Activated CD4-positive, alpha-beta T cell treated with anti-CD3 and anti-CD28 coated beads, Interleukin-2, amount 10 ng/mL, durations not matched to agents 7 days and 5 days (primary cell): ENCODE measurements at places on chromosomes 5 and 9. TPM values are rescaled to one million over a fixed set of nuclear protein-coding genes. Genes with fewer than 3 reads are reported as not detected.

DNA sequence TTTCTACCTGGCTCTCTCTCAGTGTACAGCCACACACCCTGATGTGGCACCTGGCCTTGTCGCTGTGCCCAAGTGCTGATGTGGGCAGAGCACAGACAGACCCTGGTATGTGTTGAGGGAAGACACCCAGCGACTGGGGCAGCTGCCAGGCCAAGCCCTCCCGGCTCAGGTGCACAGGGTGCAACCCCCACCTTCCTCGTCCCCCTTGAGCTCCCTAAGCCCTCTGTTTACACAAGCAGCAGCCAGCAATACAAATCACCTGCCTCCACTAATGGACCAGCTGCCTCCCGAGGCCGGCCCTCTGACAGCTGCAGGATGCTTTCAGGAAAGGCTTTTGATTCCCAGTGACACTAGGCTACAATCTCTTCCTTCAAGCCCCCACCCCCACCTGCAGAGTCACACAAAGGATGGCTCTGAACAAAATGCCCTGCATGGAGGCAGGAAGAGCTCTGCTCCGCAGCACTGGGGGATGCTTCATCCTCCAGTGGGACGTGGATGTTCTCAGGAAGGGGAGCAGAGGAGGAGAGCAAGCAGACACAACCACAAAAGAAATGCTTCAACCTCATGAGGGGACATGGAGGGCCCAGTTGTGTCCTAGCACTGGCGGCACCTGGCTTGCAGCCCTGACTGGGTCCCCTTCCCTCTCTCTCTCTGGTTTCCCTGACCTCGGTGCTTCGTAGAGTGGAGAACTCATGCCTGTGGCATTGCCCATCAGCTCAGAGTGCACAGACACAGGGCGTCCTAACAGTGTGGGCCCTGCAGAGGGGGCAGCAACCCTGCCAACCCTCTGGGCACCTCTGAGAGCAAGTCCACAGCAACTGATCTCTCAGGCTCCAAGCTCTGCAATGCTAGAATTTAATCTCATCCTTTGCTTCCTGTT, 140.8 kb downstream of the BARX1 start:
- H3K27ac ChIP-seq, result no peak overlapping the region
- no peak for DNase-seq
- H3K27me3 ChIP-seq, result peaks cover 19% of the 10 kb centered on the region
- H3K4me1 ChIP-seq, result no peaks in the 10 kb centered on the region

DNA sequence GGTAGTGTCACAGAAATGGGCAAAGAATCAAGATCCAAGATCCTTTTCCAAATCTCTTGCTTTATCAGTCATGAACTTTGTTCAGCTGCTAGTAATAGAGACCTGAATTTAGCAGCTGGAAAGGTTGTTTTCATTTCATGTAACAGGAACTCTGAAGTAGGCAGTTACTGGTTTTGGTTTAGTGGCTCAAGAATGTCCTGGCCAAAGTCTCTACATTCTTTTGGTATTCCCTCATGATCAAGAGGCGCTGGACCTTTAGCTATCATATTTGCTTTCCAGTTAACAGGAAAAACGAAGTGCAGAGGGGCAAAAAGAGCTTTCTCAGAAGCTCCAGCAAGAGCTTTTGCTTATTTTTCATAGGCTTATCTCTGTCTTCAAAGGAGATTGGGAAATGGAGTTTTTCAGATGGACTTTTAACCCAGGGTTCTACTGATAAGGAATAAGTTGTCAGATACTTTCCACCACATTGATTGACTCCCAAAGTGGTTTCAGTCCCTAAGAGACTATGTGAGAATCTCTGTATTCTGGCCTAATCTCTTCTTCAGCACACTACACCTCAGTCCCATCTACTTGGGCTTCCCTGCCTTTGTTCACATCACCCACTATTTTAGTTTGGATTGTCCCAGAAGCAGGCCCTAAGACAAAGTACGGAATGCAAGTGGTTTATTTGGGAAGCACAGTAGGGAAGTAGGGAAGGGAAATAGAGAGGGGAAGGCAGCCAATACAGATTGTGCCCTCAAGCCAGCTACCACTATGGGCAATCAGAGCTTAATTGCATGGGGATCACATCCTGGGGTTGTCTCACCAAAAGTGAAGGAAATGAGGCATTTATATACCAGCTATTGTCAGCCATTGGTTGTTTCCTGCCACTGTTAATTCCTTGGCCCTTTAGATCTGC, 359.3 kb downstream of the LRRC70 start:
- H3K4me1 ChIP-seq, result no peaks in the 10 kb centered on the region
- H3K4me3 ChIP-seq, result no peak overlapping the region
- no peak overlapping the region for H3K27ac ChIP-seq
- H3K36me3 ChIP-seq, result no peaks in the 10 kb centered on the region

GRCh38 chr5:134503088-134503936, 22.2 kb upstream of the JADE2 start:
- DNase-seq, result peak; percentile 71
- H3K36me3 ChIP-seq, result no peaks in the 10 kb centered on the region
- no peaks in the 10 kb centered on the region for H3K27me3 ChIP-seq
- H3K27ac ChIP-seq, result peak overlapping the region; percentile 96

DNA sequence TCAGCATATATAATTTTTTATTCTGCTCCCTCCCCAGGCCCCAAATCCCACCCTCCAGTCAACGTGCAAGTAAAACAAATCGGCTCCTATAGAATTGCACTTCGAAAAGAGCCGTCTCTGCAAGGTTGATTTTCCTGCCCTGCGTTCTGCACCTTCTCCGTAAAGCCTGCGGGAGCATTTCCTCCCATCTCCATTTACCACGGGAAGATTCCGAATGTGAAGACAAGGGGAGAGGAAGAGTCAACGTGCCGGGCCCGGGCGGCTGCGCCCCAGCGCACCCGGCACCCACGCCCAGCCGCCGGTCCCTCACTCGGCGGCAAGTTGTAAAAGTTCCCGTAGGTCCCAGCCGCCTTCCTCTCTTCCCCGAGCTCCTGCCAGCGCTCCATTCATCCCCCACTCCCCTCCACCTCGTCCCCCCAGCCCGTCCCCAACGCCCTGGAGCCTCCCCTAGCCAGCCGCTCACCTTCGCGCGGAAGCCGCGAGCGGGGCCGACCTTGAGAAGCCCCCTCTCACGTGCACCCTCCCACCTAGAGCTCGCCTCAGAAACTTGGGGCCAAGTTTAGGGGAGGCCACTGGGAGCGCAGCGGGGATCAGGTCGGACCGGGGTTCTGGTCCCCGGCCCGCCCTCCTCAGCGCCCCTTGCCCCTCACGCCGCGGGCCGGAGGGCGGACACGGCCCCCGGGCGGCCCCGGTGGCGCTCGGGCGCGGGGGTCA, 431 bp downstream of the BNC2 start:
- H3K27me3 ChIP-seq, result peaks cover 48% of the 10 kb centered on the region
- peaks cover 5% of the 10 kb centered on the region for H3K4me1 ChIP-seq
- no peak overlapping the region for H3K4me3 ChIP-seq
- no peak for DNase-seq
- no peaks in the 10 kb centered on the region for H3K36me3 ChIP-seq

- no peaks in the 10 kb centered on the region for H3K27me3 ChIP-seq
- H3K4me1 ChIP-seq, result no peaks in the 10 kb centered on the region
- no peak overlapping the region for H3K27ac ChIP-seq
- no peaks in the 10 kb centered on the region for H3K36me3 ChIP-seq
- DNase-seq, result no peak
Observed at GRCh38 chr9:79215821-79216220, 355.9 kb upstream of the TLE4 start.

GRCh38 chr9:132647806-132648205, 22.0 kb downstream of the DDX31 start:
- no peak overlapping the region for H3K4me3 ChIP-seq
- H3K4me1 ChIP-seq, result no peaks in the 10 kb centered on the region
- H3K27me3 ChIP-seq, result no peaks in the 10 kb centered on the region
- DNase-seq, result no peak

- H3K4me1 ChIP-seq, result peaks cover 4% of the 10 kb centered on the region
- DNase-seq, result no peak
- no peak overlapping the region for H3K27ac ChIP-seq
- no peaks in the 10 kb centered on the region for H3K36me3 ChIP-seq
- H3K4me3 ChIP-seq, result no peak overlapping the region
- peaks cover 2% of the 10 kb centered on the region for H3K27me3 ChIP-seq
Observed at GRCh38 chr5:111851631-111852548, 94.9 kb upstream of the NREP start.

DNA sequence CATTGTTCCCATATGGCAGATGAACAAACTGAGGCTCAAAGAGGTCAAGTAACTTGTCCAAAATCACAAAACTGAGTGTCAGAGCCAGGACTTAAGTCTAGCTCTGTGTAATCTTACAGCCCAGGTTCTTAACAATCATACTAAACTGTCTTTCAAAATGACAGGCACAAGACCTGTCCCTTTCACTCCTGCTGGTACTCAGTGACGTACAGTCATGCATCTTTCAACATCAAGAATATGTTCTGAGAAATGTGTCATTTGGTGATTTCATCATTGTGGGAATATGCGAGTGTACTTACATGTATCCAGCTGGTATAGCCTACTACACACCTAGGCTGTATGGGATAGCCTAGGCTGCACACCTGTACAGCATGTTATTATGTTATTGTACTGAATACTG, 646.8 kb upstream of the WWC1 start:
- H3K4me3 ChIP-seq, result no peak overlapping the region
- H3K4me1 ChIP-seq, result no peaks in the 10 kb centered on the region
- no peaks in the 10 kb centered on the region for H3K36me3 ChIP-seq
- no peak overlapping the region for H3K27ac ChIP-seq

GRCh38 chr5:124279146-124279876, 467.1 kb downstream of the ZNF608 start:
- no peaks in the 10 kb centered on the region for H3K36me3 ChIP-seq
- H3K27me3 ChIP-seq, result no peaks in the 10 kb centered on the region
- H3K4me1 ChIP-seq, result no peaks in the 10 kb centered on the region

- H3K36me3 ChIP-seq, result no peaks in the 10 kb centered on the region
- H3K4me3 ChIP-seq, result no peak overlapping the region
- peak overlapping the region; percentile 60 for H3K27ac ChIP-seq
- peak; percentile 82 for DNase-seq
Observed at GRCh38 chr5:132500931-132501628, 10.5 kb upstream of the IRF1 start.

- no peak for DNase-seq
- H3K4me1 ChIP-seq, result no peaks in the 10 kb centered on the region
- no peaks in the 10 kb centered on the region for H3K36me3 ChIP-seq
Observed at GRCh38 chr5:150645070-150645700, 4.7 kb downstream of the SYNPO start.

DNA sequence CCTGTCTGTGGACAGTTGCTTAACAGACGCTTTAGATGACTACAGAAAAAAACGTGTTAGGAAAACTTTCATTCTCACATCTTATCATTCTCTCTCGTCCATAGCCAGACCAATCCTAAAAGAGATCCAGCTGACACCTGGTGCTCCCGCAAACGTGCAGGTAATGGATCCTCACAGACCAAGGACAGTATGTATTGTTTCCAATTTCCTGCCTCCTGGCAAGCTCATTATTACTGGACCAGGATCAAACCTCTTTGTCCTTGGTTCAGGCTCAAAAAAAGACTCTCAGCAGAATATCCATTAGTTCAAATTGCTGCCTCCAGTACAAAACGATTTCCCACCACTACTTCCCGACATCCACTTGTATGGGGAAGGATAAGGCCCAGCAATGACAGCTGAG, 62.4 kb downstream of the SERINC5 start:
- peaks cover 87% of the 10 kb centered on the region for H3K4me1 ChIP-seq
- peak overlapping the region; percentile 63 for H3K4me3 ChIP-seq
- no peak for DNase-seq
- H3K27me3 ChIP-seq, result no peaks in the 10 kb centered on the region

DNA sequence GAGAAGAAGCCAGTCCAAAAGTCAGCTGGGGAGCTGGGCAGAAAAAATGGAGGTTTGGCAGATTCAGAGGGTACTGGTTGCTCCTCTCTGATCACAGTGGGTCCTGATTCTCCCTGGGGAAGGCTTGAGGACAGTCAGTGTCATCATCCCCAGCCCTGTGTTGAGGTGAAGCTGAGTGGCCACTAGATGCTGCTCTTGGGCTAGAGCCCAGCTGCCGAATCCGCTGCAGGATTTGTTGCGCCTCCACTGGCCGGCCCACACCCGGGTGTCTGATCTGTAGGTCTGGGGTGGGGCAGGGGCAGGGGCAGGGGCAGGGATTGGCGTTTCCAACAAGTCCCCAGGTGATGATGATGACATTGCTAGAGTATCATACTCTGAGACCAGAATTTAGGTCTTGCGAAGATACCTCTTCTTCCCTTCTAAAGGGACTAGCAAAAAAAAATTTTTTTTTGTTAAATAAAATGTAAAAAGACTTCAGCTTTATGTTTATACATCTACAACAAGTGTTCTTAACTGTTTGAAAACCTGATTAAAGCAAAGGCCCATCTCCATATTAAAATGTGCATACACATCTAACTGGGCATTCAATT, 106.8 kb downstream of the PDE6A start:
- DNase-seq, result no peak
- no peak overlapping the region for H3K4me3 ChIP-seq
- no peaks in the 10 kb centered on the region for H3K36me3 ChIP-seq

DNA sequence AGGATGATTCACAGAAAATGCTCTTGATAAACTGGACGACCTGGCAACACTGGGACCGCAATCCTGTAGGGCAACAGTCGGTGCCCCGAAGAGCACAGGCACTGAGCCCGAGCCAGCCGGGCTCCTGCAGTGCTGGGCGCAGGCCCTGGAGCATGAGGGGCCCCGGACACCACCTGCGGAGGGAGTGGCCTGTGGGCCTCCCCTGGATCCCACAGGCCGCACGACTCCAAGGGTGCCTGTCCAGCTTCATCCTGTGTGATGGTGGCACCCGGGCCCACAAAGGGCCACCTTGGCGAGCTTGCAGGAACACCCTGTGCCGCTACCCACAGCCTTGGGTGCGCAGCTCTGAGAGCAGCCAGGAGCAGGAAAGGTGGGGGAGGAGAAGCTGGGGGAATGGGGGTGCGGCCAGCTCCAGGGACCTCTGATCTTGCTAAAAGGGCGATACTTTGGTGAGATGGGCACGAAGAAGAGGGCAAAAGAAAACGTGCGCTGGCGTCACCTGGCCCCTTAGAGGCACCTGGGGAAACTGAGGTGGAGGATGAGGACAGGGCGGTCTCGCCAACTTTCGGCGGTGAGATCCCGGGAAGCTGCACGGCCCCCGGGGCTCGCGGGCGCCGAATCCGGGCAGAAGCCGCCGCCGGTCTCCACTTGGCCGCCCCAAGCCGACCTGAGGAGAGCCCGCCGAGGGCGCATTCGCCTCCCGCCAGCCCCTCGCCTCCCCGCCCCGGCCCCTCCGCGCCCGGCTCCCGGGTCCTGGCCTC, 722 bp downstream of the TBC1D9B start:
- H3K36me3 ChIP-seq, result peaks cover 10% of the 10 kb centered on the region
- peak overlapping the region; percentile 82 for H3K4me3 ChIP-seq
- peak overlapping the region; percentile 79 for H3K27ac ChIP-seq
- peak; percentile 30 for DNase-seq

NMUR2 gene
- not detected for total RNA-seq

PTPRD gene
- total RNA-seq, result not detected

FOXD1 gene
- total RNA-seq, result not detected

GPR107 gene
- total RNA-seq, result 21.7 TPM

KIF4B gene
- not detected for total RNA-seq

PROB1 gene
- total RNA-seq, result 3.4 TPM
